Stimulated activated CD4-positive, alpha-beta T cell treated with anti-CD3 and anti-CD28 coated beads, TNF-alpha, amount 100 ng/mL, for 48 hours (primary cell): ENCODE measurements at places on chromosomes 16 and 17.

GRCh38 chr16:85056211-85056748 lies 28.7 kb downstream of the KIAA0513 start:
- no peak for DNase-seq

DNA sequence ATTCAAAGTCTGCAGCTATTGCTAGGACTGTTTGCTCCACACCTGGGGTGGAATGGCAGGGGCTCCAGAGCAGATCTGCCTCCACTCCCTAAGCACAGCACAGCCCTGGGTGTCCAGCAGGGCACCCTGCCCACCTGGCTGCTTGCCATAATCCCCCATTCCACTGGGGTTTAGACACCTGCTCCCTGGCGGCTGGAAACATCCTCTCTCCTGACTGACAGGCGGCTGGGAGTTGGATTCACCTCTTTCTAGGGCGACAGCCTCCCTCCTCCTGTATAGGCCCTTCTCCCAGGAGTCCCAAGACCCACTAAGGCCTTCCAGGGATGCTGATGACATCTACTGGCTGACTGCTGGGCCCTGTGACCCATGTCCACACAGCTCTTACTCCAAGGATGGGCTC lies 18.0 kb downstream of the HDAC5 start:
- DNase-seq = no peak

GRCh38 chr17:43456029-43456428 lies 27.7 kb upstream of the DHX8 start:
- DNase-seq = no peak

DNA sequence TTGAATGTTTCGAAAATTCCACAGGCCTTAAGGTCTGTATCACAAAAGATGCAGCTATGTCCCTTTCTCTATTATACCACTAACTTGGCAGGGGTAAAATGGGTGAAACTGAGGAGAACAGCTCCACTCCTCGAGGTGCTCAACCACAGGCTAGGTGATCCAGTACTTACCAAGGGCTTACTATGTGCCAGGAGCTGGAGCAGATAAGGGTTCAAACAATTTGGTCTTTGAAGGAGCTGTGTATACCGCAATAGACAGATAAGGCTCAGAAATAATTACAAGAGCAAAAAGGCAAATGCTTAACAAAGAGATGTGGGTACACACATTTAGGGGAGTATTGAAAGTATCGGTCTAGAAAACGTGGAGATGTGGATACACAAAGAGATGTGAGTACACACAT lies 1.5 kb downstream of the XPO6 start:
- DNase-seq = no peak

GRCh38 chr16:27149986-27150385 lies 53.3 kb upstream of the KDM8 start:
- no peak for DNase-seq
